ENCODE measurements at places on chromosomes 11 and 22.

DNA sequence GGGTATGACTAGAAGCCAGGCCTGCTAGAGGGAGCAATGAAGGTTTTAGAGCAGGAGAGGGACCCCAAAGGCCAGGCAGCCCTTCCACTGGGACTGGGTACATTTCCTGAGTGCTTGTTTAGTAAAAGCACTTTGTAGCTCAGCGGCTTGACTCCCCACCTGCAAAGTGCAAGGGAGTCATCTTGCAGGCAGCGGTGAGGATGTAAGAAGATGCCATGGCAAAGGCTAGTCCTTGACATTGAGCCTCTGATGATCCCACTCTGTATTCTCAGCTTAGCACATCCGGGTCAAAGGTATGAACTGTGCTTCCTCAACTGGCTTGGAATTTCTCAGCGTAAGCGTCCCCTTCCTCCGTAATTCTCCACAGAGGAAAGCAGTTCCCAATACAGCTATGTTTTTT, 3.1 kb upstream of the UBE2L3 start:
- no peak for DNase-seq

DNA sequence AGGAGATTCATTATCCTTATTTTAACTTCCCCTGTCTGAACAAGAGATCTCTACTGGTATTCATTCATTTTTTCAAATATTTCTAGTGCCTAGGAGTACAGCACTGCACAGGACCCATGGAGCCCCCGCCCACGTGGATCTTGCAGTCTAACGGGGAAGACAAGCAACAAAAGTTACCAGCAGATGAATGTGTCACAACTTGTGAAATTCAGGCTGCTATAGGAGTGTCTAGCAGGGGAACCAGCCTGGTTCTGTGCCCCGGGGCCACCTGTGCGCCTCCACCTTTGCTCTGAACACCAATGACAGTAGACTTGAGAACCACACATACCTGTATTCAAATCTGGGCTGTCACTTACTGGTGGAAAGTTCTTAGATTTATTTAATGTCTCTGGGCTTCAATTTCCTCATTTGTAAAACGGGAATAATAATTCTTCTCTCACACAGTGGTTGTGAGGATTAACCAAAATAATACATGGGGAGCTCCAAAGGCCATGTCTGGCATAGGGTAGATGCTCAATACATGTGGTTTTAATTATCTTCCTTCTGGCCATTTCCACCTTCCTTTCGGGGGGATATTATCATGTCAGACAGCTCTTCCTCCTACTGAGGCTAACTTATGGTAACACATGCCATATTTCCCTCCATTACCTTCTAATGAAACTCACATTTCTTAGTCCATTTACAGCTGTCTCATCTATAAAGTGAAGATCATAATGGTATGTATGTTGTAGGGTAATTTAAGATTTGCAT, 17.8 kb downstream of the POU2AF1 start:
- DNase-seq: no peak

DNA sequence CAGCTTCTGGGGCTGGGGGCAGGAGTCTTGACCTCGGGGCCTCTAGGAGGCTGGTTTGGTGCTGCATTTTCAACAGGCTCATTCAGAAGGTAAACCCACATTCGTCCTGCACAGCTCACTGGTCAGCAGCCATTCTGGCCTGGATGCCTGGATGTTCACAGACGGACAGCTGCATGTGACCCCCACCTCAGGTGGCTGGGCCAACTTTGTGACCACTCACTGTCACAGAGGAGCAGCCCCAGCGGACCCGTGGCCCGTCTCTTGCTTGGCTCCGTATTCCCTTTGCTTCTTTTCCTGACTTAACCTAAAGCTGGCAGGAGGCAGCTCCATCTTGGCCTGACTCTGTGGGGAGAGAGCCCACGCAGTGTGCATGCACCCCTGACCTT, 8.2 kb downstream of the DGCR8 start:
- DNase-seq: no peak

- no peak for DNase-seq
Observed at GRCh38 chr11:120198787-120199469, 11.9 kb upstream of the OAF start.

DNA sequence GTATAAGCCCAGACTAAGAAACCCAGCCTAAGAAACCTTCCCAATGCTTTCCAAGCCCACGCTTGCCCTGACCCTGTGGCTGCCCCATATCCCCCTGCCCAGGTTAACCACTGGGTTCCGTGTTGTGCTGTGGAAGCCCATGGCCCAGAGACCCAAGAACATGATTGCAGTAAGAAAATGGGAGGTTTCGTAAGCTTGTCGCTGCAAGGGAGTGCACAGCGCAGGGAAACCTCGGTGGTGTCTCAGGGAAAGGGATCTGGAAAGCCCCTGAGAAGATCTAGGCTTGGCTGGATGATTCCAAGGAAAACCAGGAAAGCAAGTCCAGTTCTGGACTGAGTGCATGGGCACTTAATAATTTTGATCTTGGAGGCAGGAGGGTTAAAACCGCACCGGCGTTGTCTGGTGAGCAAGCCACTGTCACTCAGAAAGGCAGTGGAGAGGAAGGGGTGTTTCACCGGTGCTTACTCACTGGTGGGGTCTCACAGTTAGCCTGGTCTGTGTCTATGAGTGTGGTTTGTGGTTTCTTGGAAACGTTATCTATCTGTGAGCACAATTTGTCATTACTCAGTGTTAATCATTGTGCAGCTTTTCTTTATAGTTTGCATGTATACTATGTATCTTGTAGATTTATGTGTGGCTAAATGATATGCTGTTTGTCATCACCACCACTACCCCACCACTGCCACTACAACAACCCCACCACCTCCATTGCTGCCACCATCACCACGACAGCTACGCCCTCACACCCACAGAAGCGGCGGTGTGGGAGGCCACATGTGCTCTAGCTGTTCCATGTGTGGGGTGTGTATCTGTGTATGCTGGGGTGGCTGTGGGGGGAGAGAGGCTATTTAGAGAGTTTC, 53.3 kb upstream of the PRDM11 start:
- DNase-seq: no peak

DNA sequence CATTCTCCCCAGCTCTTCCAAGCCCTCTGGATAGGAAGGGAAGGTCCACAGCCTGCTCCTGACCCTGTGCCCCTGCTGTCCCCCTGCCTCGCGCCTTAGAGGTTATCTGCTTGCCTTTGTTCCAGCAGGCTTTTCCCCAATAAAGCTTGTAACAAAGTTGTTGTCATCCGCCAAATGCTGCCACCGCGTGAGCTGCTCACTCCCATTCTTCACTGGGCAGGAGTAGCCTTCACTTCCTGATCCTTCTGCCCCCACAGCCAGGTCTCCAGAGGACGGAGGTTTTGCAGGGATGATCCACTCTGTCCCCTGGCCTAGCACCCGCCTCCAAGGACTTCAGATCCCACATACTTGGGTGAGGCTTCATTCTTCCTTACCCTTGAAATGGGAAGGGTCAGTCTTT, 94.0 kb upstream of the RASSF10 start:
- no peak for DNase-seq

- no peak for DNase-seq
Observed at GRCh38 chr11:116557282-116557681, 215.5 kb downstream of the BUD13 start.

DNA sequence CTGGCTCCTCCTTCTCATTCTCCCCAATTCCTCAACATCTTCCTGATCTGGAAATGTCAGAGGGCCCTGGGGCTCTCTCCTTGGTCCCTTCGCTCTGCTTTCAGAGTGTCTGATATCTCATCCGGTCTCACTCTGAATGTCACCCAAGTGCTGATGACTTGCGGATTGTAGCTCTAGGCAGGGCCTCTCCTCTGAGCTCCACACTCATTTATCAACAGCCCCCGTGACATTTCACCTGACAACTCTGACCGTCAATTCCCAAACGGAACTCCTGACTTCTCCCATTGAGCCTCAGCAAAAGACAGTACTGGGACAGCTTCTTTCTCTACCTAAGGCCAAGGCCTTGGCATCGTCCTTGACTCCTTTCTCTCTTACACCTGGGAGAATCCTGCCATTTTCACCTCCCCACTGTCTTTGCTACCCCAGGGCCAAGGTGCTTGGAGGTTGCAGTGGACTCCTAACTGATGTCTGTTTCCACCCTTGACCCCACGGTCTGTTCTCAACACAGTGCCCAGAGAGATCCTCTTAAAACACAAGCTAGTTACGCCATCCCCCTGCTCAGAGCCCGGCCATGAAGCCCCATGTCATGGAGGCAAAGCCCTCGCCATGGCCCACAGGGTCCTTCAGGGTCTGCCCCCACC, 57.5 kb upstream of the THY1 start:
- no peak for DNase-seq

GRCh38 chr11:118521892-118522311, 5.4 kb upstream of the TTC36 start:
- DNase-seq: no peak

GRCh38 chr11:76663486-76663810, 7.1 kb downstream of the LRRC32 start:
- DNase-seq: no peak

- peak; percentile 22 for DNase-seq
Observed at GRCh38 chr11:76604626-76605241, 65.8 kb downstream of the LRRC32 start.

GRCh38 chr11:65852508-65853245, 5.3 kb downstream of the CFL1 start:
- DNase-seq: no peak

GRCh38 chr11:87136236-87136635, 98.5 kb downstream of the TMEM135 start:
- DNase-seq: no peak

DNA sequence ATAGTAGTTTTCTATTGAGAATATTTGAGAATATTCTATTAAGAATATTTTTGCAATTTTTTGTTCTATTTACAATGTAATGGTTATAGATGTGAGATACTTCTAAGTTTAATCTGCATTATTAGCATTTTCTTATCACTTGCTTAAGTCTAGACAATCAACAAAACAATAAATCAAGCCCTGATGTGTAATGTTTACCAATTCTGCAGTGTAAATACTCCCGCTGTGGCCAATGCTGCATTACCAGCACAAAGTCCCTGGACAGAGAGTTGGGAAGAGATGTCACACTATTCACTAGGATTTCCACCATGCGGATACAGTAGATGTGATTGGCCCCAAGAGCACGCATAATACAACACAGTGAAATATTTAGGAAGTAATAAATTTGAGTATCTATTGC, 47.6 kb upstream of the GCAT start:
- no peak for DNase-seq

DNA sequence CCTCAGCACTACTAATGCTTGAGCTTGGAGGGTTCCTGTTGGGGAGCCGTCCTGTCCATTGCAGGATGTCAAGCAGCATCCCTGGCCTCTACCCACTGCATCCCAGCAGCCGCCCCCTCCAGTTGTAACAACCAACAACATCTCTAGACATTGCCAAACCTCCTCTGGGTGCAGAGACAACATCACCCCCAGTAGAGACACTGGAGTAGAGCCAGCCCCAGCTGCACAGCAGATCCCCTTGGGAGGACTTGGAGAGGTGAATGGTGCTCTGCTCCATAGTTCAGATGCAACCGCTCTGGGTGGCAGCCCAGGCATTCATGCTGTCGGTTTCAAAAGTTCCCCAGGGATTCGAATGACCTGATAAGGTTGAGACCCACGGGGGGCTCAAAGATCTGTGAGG, 259.0 kb downstream of the MN1 start:
- DNase-seq: no peak

GRCh38 chr11:2975594-2975993, 16.5 kb downstream of the NAP1L4 start:
- DNase-seq: no peak

Measured in LNCaP clone FGC (cell line).